Stimulated activated CD4-positive, alpha-beta T cell treated with anti-CD3 and anti-CD28 coated beads, TNF-alpha, amount 100 ng/mL, for 24 hours (primary cell): ENCODE measurements at places on chromosomes 3 and 15.

- no peak for DNase-seq
Measured at GRCh38 chr3:141840737-141841544, 35.5 kb upstream of the ATP1B3 start.

DNA sequence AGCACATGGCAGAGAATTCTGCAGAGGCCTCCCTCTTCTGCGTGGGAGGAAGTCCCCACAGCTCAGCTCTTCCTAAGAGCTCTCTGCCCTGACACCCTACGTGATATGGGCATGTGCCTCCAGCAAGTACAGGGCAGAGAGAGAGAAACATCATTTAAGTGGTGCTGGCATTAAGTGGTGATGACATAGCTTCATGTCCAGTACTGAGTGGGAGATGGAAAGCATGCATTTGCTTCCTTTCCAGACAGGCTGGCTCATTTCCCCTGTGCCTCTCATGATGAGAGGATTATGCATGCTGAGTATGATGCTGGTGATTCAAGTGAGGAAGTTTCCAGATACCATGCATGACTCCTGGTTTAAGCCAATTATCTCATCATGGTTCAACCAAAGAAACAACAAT lies 26.9 kb downstream of the BFSP2 start:
- no peak for DNase-seq

- DNase-seq = no peak
Measured at GRCh38 chr3:100289339-100289738, 28.5 kb downstream of the TBC1D23 start.

DNA sequence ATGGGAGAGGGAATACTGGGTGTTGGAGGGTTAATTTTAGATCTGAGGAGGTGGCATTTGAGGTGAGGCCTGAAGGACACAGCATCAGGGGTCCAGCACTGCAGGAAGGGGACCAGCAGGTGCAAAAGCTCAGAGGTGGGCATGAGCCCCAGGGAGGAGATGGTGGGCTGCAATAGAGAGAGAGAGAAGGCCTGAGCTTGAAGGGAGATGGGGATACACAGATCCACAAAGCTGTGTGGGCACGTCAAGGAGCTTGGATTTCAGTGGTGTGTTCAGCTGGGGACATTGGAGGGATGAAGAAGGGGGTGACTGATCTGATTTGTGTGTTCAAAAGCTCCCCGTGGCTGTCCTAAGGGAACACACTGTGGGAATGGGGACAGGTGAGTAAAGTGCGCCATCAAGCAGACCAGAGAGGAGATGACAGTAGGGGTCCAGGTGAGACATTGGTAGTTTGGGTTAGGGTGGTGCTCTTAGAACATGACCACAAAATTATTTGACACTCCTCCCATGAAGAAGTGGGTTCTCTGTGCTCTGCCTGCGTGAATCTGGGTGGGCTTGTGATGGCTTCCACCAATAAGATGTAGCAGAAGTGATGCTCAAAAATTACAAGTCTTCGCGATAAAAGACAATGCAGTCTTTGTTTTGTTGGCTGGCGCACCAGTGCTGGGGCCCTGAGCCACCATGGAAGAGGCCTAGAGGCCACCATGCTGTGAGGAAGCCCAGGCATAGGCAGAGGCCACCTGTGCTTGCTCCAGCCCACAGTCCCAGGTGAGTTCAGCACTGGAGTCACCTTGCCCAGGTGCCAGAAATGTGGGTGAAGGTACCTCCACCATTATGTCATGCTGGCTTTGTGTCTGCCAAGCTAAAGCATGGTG lies 1.9 kb upstream of the WNT7A start:
- DNase-seq = no peak

DNA sequence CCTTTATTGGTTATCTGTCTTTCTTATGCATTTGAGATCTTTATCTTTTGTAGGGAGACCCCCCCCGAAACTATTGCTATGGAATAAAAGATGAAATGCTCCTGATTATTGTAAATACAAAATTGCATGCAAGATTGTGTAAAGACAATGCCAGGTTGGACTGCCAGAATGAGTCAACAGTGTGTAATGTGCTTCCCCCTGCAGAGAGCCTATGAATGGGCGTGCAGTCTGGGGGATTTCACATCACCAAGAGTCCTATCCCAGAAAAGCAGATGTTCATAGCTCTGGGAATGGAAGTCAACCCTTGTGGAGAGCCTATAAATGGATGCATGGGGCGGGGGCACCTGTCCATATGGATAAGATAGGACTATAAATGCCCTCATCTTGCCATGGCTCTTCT lies 584.3 kb downstream of the NSUN3 start:
- no peak for DNase-seq

DNA sequence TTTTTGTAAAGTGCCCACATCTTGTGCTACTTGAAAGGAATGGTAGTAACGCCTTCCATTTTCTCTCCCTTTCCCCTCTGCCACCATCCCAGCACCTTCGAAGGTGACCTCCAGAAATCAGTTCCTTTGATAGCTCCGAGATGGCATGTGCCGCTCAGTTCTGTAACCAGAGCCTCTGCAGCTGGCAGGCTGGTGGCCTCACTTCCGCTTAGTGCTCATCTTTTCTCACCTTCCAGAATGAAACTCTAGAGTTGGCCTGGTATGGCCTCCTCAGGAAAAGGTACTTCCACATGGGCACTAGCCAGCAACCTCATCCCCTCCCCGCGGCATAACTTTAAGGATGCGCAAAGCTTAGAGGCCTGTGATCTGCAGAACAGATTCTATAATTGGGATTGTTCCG lies 38.8 kb downstream of the ETV5 start:
- no peak for DNase-seq

DNA sequence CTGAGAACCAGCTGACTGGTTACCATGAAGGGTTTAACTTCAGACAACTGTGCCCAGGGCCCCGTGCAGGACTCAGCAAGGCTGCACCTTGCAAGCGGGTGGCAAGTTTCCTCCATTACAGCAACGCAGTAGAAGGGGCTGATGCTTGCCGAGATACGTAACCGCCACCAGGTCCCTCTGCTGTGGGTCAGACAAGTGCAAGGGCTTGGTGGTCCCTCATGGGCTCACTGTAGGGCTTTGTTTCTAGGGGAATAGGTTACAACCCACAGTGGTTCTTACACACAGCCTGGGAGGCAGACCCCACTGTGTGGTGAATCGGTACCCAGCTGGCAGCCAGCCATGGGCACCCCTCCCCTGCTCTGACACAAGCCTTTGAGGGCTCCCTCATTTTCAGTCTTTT lies 15.5 kb upstream of the SNRPA1 start:
- no peak for DNase-seq

DNA sequence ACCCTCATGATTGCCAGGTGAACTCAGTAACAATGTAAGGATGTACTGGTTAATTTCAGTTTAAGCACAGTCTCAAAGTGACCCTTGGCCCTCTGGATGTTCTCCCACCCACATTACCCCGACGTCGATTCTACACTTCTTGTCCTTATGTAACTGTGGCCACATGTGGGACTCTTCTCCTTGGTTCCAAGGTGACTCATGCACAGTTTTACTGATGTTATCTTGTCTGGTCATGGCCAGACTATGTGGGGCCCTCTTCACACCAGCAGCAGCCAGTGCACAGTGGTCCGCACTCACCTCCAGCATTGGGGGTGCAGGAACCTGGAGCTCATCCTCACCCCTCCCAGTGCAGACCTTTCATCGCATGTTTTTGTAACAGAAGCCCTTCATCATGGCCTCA lies 519.4 kb downstream of the OCA2 start:
- no peak for DNase-seq

- no peak for DNase-seq
Measured at GRCh38 chr3:111690242-111690641, 95.1 kb upstream of the ZBED2 start.

GRCh38 chr3:45940004-45940780 lies 3.1 kb upstream of the CXCR6 start:
- no peak for DNase-seq

DNA sequence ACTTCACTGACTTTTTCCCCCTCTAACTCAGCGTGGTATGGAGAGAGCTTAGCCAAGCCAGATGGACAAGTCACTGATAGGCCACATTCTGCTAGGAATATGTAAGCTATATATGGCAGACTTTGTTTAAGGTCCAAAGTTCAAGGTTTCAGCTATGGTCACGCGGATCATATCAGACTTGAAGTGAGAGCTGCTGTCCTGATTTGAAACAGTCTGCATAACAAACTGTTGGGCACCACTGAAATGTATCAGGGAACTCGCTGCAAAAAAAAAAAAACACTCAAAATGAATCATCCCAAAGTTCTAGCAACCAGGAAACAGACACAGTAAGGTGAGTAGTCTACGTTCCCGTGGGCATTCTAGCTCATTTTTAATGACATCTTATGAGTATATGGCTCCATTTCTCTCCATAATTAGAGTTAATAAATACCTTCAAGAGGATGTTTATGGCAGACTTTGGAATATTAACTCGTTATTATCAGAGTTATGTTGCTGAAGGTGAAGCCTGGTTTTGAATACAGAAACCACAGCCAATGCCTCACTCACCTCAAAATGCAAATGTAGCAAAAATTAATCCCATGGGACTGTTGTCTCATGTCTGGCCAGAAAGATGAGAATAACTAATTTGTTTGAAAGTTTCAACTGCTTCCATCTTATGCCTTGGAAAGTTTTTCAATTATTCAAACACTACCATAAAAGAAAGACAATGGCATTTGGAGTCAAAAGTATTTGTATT lies 12.3 kb downstream of the DPH3 start:
- DNase-seq = no peak

DNA sequence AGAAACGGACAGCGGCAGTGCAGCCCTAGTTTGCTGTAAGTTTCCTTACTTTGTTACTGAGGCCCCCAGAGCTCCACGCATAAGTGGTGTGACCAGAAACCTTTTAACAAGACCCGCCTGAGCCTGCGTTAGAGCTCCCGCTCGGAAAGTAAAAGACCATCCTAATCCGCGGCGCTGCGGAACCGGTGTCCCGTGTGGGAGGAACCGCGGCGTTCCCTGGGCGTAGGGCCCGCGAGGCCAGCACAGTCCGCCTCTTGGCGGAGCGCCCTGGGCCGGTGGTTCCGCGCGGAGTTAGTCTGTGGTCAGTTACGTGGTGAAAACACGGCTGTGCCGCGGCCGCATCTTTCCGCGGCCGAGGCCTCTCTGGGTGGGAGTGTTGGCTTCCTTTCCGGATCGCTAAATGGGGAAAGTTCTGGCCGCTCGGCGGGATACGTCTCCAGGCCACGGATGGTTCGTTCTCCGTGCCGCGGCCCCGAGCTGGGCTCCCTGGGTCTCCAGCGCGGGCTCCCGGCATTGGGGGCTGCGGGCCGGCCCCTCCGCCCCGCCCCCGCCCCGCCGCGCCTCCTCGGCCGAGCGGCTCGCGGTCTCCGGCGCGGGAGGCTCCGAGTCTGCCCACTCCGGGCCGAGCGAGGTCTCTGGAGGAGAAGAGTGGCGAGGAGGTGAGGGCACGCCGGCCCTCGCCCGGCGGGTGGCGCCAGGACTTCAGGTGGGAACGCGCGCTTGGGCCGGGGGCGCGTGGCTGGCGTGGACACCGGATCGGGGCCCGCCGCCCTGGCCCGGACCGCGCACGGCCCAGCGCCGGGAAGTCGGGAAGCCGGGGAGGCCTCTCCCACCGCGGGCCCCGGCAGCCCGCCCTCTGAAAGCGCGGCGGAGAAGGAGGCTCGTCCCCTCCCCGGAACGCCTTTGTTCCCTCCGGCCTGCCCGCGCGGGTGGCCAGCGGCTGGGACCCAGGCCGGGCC lies 754 bp downstream of the B3GNT5 start:
- DNase-seq = no peak

DNA sequence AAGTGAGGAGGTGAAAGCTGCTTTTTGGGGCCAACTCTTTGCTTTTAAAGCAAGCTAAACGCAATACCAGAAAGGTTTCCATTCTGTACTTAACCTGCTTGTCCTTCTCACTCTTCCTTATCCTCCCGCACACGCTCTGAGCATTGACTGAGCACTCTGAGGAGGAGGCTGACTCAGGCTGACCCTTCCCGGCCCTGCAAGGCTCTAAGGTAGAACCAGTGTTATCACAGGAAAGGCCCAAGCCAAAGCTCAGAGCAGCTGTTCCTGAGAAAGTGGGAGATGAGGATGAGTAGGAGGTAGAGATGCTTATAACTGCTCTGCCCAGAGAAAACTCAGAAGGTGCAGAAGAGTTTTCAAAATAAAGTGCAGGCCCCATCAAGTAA lies 2.3 kb downstream of the B3GNT5 start:
- no peak for DNase-seq

- DNase-seq = no peak
Measured at GRCh38 chr15:45645026-45645980, 10.5 kb downstream of the SQOR start.

DNA sequence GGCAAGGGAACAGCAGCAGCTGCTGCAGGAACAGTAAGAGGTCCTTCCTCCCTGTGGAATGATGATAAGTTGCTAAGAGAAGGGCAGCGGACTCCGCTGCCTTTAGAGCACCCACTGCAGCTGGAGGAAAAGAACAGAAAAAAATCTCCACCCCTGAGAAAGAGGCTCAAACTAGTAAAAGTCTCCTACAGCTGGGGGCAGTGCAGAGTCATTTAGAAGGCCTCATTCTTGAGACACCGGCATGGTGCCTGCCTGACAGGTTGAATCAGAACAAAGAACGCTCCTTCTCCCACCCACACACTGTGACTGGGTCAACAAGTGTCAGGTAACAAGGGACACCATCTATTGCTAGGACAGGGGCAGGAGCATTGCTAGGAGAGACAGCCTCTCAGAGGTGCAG lies 188.4 kb downstream of the ABHD5 start:
- DNase-seq = no peak

GRCh38 chr3:100124201-100124761 lies 10.0 kb upstream of the FILIP1L start:
- DNase-seq = no peak

GRCh38 chr3:162770551-162770950 lies 1273.9 kb downstream of the OTOL1 start:
- DNase-seq = no peak

DNA sequence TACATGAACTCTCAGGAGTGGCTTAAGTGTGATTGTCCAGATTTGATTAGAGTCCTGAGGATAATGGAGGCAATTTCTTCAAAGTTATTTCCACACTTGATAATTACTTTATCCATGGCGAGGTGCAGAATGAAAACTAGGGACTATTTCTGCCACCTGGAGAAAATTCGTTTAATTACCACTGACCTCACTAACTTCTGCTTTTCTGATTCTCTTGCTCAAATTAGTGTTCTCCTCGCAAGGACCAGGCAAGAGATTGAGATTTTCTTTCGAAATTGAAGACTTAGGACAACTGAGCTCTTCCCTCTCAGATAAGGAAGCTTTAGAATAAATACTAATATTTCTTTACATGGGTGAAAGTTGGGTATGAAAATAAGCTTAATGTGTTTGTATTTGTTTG lies 135.2 kb downstream of the RYR3 start:
- no peak for DNase-seq
